ENCODE measurements at places on chromosomes 5 and 9.

DNA sequence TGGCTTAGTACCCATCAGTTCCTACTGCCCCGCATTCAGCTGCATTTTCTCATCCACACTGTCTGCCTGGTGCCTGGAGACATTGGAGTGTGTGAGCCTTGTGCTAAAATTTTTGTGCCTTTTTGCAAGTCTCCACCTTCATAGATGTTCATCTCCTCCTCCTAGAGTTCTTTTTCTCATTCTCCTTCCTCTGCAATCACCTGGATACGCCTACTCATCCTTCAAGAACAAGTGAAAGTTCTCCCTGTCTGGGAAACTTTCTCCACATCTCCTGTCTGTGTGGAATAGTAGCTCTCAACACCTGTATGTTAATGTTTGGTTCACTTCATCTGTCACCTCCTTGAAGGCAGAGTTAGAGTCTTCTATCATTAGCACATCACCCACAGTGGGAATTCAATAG is 125.7 kb upstream of the FBXL17 start:
- DNase-seq: peak; percentile 79

DNA sequence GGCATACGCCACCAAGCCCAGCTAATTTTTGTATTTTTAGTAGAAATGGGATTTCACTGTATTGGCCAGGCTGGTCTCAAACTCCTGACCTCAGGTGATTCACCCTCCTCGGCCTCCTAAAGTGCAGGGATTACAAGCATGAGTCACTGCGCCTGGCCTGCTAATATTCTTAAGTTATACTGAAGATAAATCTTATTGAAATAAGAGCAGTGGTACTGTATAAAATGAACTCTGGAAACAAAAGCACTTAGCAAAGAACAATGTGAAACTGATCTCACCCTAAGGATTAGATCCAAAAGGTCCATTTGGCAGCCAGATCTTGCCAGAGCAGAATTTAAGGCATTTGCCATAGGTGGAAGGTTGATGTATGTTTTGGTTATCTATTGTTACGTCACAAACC is 27.1 kb downstream of the CYSTM1 start:
- no peak for DNase-seq

- no peak for DNase-seq
Observed at GRCh38 chr5:68848091-68848490, 245.7 kb upstream of the SLC30A5 start.

GRCh38 chr5:138515556-138516245 is 27.3 kb downstream of the ETF1 start:
- DNase-seq: peak; percentile 58

DNA sequence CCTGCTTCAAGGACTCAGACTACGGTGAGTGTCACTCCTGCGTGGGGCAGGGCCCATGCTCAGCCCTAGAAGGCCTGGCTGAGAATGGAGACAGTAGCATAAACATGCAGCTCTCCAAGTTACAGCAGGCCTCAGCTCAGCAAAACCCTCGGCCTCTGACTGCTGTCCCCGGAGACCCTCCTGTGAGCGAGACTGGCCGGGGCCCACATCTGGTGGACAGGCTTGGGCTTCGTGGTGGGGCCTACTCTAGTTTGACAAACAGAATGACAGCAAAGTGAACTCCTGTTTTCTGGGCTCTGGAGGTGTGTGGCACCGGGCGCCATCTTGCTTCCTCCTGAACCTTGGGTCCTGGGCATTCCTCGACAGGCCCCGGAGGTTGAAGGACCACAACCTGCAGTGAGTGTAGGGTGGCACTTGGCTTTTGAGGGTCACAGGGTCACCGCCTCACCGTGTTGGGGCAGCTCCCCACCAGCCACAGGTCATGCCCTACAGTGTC is 97.5 kb downstream of the PHF2 start:
- DNase-seq: no peak

DNA sequence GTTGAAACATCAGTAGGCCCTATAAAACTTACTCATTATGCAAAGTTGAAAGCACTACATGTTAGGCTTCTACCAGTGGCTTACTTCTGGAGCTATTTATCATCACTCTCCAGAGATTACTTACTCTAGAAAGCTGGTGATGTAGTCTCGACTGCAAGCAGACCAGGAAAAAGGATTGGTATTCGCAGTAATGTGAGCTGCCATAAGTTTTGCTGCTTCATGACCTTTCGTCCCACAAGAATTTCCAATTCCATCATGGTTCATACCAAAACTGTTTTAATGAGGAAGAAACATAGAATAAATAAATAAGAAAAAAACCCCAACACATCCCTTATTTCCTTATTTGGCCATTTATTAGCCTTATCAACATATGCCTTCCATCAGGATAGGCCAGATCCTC is 181.9 kb downstream of the ADAMTS6 start:
- no peak for DNase-seq

DNA sequence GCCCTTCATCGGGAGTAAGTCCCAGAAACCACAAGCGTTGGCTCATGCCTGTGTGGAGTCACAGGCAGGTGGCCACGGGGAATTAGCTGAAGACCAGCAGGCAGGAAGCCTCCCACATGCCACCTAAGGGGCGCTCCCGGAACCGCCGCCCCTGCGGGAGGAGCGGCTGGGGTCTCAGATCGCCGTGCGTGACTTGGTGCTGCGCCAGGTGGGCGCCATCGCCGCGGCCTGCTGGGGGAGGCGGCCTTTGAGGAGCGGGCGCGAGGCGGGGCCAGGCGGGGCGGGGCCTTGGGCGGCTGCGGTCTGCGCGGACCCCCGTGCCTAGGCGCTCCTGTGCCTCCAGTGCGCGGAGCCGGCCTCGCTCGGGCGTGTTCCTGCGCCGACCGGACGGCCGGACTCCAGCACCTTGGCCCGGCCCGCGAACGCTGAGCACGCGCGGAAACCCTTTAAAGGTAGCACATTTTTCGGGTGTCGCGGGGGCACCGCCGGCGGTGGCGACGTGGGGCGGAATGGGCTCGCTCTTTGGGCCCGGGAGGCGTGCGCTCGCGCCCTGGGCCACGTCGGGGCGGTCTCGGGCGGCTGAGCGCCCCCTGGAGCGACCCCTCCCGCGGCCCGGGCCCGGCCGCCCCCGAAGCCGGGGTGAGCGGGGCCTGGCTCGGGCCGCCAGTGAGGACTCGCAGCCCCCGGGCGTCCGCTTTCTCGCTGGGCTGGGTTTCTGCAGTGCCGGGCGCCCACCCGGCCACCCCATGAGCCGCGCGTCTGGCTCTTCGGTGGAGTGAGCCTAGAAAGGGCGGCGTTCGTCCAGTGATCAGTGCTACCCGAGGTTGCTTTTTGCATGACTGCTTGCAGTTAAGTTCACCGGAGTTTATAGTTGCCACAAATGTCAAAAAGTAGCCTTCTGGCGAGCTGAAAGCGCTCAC is 24.5 kb downstream of the LECT2 start:
- no peak for DNase-seq

DNA sequence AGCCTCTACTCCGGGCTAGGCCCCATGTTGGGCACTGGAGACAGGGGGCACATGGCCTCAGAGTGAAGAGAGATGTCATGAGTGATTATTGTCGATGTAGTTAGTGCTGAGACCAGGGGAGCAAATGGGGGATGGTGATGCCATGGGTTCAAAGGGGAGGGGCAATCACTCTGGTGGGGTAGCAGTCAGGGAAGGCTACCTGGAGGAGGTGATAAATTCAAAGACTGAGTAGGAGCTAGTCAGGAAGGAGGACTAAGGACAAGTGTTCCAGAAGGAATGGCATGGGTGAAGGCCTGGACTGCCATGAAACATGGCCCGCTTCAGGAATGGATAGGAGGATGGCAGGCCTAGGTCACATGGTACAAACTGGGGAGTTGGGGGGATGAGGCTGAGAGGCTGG is 41.6 kb downstream of the C9orf50 start:
- DNase-seq: no peak

DNA sequence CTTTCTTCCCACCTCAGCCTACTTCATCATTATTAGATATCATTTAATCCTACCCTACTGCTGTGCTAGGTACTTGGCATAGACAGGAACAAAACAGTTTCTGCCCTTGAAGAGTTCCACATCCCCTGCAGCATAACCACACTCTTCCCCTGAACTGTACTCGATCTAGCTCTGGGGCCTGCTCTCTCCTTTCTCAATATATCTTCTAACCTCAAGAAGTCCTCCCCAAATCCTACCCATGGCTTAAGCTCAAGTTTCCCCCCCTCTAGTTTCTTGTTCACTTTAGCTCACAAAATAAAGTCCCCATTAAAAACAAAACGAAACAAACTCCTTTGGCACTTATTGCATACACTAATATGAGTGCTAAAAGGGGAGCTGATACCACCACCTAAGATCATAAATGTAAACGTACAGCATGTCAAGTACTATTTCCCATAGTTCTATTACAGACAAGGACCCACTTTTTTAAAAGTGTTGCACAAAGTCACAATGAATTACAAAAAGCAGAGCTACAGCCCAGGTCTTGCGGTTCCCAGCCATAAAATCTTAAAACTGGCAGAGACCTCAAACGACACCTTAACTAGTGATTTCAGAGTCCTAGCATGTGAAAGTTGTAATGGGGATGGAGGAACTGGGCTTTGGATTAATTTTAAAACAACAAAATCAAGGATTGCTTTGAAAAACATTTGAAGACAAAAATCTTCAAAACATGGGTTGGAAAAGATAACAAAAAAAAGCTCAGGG is 80.7 kb downstream of the PTPDC1 start:
- no peak for DNase-seq

- no peak for DNase-seq
Observed at GRCh38 chr5:39076101-39076756, 2.0 kb upstream of the RICTOR start.

GRCh38 chr5:33657804-33658440 is 217.2 kb downstream of the TARS1 start:
- DNase-seq: no peak

GRCh38 chr5:172418862-172419814 is 35.2 kb downstream of the SH3PXD2B start:
- DNase-seq: no peak

DNA sequence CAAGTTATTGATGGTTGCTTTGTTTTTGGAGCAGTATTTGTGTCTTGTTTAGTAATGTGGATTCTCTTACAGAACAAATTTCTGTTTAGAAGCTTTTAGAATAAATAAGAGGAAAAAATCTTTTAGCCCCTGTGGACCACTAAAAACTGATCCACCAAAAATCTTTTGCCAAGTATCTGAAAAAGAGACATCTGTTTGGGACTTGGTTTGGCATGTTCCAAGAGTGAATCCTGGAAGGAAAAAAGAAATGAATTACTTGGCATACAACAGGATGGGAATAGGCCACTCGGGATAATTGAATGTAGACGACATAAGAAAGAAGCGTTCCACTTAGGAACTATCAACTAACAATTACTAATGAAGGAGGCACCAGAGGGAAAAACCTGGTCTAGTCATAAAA is 1350.1 kb upstream of the C9orf72 start:
- no peak for DNase-seq

DNA sequence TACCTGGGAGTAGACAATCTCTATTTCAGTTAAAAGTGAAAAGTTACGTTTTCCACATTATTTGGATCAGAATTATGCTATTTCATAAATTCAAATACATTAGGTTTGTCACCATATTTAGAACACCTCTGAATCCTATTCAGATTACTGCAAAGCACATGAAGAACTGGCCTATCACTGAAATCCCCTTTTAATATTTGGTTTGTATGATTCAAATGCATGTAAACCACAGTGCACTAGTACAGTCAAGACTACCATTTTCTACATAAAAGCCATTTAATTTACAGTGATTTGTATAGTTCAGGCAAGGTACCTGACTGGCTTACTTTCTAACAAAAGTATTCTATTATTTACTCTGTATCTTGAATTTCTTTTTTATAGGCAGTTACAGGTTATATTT is 212.5 kb downstream of the MEF2C start:
- no peak for DNase-seq

DNA sequence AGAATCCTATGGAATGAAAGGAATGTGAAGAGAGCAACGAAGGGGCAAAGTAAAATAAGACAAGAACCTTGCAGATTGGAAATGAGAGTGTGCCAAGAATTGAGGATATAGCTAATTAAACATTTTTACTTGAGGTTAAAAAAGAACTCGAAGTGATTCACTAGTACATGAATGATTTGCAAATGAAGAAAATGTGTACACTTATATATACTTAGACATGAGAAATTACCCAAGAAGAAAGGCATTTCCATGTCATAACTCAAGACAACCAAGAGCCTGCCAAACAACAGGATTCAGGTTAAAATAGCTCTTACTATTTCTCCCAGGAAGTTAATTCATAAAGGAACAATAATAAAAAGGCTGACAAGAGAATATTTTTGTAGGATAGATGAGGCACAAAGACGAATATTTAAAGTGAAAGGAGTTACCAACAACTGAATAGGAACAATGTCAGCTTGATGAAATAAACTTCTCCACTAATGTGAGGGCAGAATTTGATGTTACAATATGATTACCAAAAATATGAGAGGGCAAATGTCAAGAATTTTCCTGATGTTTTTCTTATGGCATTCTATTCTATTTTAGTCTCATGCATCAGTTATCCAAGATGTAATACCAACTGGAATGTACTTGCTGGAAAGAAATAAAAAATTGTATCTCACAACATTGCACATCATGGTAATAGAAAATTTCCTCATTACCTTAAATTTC is 18.9 kb upstream of the NPR3 start:
- DNase-seq: no peak

GRCh38 chr5:139676951-139677735 is 29.0 kb downstream of the CXXC5 start:
- DNase-seq: peak; percentile 95

DNA sequence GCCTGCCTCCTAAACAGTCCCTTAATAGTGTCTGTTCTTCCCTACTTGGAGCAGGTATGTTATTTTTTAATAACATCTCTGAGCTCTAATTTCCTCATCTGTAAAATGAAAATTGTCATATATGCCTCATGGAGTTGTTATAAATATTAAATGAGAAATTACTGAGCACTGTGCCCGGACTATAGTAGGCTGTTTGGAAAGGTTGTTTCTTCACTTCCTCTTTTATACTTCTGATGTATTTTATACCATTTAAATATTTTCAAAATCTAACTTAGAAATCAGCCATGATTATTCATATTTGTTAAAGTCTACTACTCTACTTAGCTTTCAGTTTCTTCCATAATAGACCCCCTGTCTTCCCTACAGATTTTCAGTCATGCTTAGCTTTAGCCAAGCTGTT is 30.5 kb upstream of the HAPLN1 start:
- DNase-seq: no peak

DNA sequence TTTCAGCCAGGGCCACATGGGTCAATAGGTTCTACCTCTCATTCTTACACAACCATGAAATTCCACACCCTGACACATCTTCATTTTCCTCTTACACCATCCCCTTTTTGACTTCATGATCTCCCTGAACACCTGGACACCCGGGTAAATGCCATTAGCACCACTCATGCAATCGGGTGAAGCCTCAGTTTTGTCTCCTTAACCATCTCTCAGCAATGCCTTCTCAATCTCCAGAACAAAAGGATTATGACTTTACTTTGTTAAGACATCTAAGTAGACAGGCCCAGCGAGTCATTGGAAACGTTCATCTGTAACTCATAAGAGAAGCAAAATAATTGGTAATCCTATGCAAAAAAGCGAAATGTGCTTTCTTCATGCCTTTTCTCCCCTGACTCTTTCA is 49.9 kb downstream of the ADAMTS12 start:
- DNase-seq: no peak

- DNase-seq: no peak
Observed at GRCh38 chr5:87002485-87002884, 265.2 kb upstream of the RASA1 start.

- no peak for DNase-seq
Observed at GRCh38 chr5:84779186-84779585, 394.5 kb upstream of the EDIL3 start.

- no peak for DNase-seq
Observed at GRCh38 chr5:56769875-56770604, 45.3 kb upstream of the MAP3K1 start.

GRCh38 chr9:79615038-79615437 is 43.3 kb downstream of the TLE4 start:
- no peak for DNase-seq

GRCh38 chr9:137136261-137136880 is 2.6 kb upstream of the GRIN1 start:
- DNase-seq: no peak

All from putamen (tissue), 1 donor.